ENCODE measurements at places on chromosomes 5 and 9.

DNA sequence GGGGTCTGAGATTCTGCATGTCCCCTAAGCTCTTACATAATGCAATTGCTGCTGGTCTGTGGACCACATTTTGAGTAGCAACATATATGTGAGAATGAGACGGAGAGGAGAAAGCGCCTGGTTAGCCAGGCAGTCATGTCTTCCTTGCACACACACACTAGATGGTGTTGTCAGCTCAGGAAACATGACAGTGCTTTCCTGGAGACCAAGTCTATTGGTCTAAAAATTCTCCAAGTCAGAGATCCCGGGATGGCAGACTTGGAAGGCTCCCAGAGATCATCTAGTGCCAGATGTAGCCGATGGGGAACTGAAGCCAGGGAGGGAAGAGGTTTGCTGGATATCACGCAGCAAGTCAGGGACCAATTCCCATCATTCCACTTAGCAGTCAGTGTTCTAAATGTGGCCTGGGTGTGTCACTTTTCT is 53.4 kb downstream of the GALNT12 start:
- DNase-seq: no peak

DNA sequence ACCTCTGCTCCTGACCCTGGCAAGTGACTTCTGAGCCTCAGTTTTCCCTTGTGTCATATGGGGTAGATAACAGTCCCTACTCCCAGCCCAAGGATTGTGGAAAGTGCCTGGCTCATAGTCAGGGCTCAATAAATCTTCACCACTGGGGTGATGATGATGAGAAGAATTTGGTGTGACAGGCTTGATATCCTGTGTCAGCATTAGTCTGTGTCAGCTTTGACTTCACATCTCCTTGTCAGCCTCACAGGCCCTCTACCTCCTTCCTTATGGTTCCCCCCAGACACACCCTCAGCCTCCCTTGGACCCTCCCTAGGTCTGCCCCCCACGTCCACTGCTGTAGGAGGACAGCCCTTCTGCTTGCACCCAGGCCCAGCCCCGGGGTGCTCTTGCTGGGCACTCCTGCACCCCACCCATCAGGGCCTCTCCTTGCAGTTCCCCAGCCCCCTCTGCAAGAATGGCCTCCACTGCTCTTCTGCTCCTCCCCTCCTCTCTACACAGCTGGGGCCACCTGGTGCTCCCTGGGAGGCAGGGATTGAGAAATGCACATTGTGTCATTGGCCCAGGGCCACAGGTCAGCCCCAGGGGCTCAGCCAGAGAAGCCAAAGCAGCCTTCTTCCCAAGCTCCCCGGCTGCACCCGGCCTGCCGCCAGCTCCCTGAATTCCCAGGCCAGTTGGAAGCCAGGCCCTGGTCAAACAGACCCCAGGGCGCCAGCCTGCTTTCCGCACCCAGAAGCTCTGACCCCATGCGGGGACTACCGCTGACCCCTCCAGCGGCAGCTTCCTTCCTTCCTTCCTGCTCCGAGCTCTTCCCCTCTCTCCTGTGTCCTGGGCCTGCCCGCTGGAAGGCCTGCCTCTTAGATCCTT is 7.7 kb downstream of the FGFR4 start:
- no peak for DNase-seq

GRCh38 chr5:135103575-135103853 is 69.5 kb upstream of the PITX1 start:
- no peak for DNase-seq

DNA sequence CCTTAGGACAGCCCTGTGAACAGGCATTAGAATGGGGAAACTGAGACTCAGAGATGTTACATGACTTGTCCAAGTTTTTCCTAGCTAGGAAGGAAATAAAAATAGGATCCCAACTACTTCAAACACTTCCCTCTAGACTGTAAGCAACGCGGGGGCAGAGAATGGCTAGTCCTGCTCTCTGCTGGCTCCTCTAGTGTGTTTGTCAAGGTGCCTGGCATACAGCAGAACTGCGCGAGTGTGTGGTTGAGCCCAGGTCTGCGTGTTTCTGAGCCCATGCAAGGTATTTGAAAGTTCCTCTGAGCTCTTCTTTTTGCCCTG is 152.5 kb downstream of the MACROH2A1 start:
- DNase-seq: no peak

DNA sequence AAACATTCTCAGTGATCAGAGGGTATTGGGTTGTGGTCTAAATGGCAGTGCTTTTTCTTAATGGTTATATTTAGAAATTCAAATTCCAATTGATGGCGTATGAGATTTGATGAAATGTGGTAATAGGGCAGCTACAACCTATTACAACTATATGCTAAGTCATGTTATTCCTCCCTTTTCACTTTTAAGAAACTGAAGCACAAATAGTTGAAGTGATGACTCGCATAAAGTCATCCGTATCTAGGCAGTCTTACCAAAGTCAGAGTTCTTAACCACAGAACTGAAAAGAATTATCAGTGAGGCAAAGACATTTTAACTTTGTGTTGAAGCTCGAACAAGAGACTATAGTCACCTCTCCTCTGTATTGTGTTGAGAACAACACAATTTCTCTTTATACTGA is 28.2 kb downstream of the C9orf152 start:
- DNase-seq: no peak

DNA sequence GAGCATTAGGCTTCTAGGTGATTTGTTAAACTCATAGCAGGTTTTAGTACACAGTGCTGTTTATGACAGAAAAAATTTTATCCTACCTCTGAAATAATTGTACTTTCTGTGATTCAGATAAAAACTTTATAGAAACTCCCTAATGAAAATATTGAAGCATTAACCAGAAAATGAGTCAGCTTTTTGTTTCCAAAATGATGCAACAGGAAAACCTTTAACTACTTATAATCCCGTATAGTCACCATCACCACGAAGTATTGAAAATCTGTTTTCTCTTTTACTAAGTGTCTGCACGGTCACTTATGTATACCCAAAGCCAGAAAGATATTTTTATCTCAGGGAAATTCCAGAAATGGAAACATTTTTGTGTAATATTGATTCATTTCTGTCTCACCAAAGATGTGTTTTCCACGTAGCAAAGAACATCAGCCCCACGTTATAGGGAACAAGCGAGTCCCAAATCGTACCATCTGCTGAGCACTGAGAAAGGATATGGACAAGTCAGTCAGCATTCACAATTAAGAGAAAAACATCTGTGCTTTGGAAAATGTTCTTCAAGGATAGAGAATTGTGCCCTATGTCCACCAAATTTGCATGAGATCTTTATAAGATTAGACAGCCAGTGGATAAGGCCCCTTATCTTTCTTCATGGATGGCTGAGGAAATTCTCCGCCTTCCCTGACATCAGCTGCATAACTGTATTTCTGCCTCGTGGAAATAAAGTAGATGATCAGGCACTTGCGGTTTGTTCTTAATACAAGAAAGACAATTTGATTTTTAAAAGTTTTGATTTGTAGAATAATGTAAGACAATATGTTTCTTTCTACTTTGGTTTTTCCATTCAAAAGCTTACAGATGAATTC is 41.9 kb downstream of the TNFAIP8 start:
- no peak for DNase-seq

DNA sequence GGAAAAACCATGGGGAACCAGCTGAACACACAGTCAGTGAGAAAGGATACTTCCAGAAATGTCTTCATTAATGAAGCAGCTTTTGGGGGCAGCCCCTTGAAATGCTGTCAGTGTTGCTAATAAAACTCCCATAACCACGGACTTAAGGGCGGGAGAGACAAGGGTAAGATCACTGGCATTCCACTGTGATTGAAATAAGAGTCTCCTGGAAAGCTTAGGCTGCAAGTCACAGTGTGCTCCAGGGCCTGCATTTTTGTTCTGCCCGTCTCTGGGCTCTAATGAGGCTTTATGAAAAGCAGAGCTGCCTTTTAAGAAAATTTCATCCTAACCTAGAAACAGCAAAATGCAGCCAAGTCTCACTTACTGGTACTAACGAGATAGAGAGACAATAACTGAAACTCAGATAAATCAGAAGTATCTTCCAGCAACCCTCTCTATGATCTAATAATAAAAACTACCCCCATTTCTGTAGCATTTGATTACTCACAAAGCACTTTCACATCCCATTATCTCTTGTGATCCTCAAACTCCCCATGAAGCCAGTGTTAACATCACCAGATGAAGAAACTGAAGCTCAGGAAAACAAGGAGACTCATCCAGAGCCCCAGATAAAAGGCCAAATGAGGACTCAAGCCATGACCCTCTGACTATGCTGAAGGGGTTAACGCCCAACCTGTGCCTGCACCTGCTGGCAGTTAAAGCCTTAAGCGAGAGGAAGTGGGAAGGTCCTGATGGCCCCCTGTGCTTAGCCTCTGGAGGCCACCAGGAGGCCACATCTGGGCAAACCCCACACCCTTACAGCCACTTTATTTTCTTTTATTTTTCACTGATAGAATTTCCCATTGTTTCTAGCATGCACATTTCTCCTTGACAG is 37.5 kb downstream of the SPOCK1 start:
- DNase-seq: no peak

GRCh38 chr9:135248111-135248510 is 160.6 kb downstream of the OLFM1 start:
- DNase-seq: no peak

DNA sequence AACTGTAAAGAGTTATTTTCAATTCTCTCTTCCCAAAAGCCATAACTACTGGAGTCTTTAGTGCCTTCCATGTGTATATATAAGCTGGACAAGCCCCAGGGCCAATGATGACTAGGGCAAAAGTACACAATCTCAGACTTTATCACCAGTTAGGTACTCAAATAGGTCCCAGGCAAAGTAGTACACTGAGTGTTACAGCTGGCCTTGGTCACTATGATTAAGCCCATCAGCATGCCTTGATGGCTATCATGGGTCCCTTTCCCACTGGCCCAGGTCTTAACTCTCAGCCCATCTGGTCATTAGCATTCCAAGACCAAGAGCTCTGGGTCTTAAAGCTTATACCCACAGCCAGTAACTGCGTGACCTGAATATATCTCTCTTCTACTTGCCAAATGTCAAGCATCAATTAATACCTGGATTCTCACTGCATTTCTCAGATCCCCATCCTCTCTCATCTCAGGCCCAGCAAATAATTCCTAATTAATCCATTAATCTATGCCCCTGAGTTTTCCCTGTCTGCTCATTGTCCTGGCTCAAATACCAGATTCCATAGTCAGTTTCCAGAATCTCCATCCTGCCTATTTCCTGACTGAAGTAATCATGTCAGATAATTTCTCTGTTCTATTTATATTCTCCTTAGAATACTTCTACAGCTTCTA is 62.3 kb downstream of the NR6A1 start:
- no peak for DNase-seq

DNA sequence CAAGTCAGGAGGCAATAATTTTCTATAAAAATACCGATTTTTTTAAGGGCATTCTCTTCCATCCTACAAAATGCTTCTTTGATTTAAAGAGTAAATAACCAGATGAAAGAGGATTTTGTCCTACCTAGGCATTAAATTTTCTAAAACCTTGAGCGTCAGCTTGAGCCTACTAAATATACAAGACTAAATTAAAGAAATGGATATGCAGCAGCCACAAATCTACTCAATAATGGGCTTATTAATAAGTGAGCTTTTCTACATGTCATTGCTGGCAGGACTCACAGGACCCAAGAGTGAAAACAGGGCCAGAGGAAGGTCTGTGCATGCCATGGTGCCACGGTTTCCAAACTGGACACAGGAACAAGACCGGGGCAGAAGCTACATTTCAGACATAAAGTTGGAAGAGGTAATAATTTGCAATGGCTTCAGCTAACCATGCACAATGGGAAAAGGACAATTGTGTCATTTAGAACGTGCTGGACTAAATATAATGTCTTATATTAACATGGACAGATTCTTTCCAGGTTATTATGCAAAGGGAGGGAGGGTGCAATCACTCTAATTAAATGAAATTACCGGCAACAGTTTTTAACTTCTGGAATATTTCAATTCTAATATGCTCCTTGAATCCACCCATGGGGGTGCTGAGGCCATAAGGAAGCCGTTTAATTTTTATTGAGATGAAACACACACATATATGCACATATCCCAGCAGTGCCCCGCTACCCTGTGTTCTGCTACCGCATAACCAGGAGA is 5.2 kb downstream of the WHRN start:
- no peak for DNase-seq

DNA sequence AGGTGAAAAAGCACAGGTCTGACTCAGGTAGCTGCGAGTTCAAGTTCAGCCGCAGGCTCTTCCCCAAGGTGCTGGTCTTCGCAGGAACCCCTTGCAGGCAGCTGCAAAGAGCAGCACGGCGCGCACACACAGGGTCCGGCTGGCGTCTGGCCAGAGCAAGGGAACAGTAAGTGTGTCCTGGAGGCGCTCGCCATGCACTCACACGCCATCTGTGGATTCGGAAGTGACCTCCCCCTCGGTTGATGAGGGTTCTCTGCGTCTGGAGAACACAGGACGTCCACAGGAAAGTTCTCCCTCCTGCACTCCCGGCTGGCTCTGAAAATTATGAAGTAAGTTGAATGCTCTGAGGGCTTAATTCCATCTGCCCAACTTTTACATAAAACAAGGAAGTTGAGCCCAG is 14.0 kb upstream of the EGFL7 start:
- DNase-seq: no peak

DNA sequence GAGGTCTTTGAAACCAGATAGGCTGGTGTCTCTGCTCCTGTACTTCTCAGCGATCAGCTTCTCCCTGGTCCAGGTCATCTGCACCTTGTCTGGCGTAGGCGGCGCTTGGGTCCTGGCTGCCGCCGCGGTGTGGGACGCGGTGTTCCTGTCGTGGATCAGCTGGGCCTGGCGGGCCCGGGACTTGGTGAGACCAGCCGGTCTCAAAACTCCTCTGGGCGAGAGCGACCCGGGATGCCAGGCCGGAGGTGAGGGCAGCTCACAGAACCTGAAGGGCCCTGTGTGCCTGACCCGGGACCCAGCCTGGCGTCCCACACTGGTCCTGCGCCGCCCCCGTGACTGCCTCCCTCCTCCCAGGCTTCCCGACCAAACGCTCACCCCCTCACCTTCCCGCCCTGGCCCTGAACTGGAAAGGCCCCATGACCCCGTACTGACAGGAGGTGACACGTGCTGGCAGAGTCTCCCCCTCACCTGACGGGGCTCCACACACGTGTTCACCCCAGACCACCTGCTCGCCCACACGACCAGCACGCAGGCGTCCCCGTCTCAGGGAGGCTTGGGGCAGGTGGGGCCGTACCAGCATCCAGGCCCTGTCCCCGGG is 49.0 kb downstream of the NKD2 start:
- DNase-seq: no peak

GRCh38 chr9:100602342-100602801 is 24.5 kb downstream of the CAVIN4 start:
- no peak for DNase-seq

GRCh38 chr5:103511554-103511885 is 51.1 kb downstream of the NUDT12 start:
- no peak for DNase-seq

GRCh38 chr9:99947395-99947794 is 40.9 kb downstream of the STX17 start:
- DNase-seq: no peak

DNA sequence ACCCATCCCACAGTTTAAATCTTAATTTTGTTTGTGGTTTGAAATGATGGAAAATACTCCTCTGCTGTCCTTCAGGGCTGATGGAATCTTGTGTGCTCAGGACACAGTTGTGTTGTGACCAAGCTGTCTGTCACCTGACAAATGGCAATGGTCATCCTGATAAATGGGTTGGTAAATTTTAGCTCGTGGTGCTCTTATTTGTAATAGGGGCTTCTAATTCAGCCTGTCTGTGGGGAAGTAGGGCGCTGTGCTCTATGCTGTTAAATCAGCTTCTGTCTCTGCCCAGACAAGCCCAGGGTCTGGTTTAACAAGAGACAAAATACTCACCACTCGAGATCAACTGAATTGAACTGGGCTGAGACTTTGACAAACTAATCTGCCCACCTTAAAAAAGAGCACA is 4.5 kb downstream of the LRRTM2 start:
- no peak for DNase-seq
